ENCODE measurements at places on chromosomes 1 and 21.

DNA sequence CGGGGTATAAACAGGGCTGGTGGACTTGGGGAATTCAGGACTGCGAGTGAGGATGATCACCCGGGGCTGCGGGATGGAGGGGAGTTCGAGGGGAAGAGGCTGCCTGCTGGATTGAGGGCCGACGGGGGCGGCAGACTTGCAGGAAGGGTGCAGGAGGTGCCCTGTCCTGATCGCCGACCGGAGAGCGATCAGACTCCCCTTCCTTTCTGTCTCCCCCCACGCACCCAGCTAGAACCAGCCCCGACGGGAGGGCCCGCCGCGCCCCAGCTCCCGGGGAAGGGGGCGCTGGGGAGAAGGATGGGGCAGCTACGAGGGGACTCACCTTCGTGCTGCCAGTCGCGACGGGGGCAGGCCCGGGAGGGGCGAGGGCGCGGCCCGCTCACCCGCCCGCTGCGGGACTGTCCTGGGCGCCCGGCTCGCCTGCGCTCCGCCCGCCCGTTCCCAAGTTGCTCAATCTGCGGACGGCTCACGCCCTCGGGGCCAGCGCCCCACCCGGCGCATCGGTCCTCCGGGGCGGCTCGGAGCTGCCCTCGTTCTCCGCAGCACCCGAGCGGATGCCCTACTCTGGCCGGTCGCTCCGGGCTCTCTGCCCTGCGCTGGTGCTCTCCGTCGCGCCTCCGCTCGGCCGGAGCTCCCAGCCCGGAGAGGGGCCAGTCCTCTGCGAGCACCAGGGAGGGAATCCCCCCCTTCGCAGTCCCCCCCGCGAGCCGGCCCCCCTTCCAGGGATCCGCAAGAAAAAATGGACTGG is at the start of gene RSPO1:
Gene RSPO1 (minus strand): TSS at position 649 of the 748 bp plus-strand sequence. CDS start 5,231 bp downstream, outside the sequence.
- no peak for DNase-seq

GRCh38 chr1:215597961-215598360 is 30.9 kb downstream of the KCTD3 start:
- no peak for DNase-seq

DNA sequence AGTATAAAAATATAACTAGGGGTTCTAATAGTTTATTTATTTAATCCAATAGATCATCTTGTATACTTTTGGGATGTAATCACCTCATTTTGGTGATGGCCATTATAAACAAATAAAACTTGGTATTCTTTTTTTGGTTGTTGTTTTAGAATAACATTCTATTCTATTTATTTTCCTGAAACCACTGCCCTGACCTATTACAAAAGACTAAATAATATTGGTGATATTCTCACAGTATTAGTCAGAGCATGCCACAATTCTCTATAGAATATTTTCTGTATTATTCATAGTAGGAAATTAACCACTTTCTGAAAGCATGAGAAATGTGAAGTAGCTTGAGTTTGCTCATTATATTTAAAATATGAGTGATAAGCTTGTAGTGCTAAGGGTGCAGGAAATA is 54.1 kb upstream of the LRRC7 start:
- no peak for DNase-seq

- DNase-seq = no peak
These were observed 28.9 kb downstream of the INAVA start for GRCh38 chr1:200923601-200924000.

- no peak for DNase-seq
These were observed 10.1 kb downstream of the FMO1 start for GRCh38 chr1:171258429-171258828.

GRCh38 chr21:42513985-42514882 is 582 bp downstream of the SLC37A1 start:
- DNase-seq = no peak

Data from midbrain (tissue), 1 donor.